Islet precursor cell (in vitro differentiated cells): ENCODE measurements at places on chromosomes 12 and 14.

DNA sequence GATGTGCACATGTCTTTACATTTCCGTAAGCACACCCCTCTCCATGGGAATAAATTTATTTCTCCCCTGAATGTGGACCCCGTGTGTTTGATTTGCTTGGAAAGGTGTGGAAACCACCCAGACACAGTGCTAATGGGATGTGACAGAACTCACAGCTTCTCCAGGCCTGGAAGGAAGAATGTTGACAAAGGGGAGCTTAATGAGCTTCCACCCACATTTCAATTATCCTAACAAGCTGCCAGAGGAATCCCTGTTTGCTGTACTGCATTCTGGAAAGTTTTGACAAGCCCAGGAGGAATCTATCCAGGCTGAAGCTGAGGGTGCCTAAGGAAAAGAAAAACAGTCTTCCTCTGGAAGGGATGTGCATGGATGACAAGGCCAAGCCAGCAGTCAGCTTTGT lies 51.2 kb upstream of the CCDC60 start:
- no peak for DNase-seq

DNA sequence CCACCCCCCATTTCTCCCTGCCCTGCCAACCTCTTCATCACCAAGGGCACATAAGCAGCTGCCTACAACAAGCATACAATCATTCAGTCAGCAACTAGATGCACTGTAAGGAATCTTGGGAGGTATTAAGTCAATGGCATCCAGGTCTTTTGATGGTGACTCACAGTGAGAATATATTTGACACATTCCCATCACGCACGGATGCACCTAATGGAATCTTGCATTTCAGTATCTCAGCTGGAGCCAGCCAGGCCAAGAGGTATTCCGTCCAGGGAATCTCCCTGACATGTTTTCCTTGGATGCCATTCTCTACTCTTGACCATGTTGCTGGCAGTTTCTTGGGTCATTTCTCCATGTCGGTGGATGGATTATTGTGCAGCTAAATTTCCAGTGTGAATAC lies 73.9 kb upstream of the CAPRIN2 start:
- no peak for DNase-seq

DNA sequence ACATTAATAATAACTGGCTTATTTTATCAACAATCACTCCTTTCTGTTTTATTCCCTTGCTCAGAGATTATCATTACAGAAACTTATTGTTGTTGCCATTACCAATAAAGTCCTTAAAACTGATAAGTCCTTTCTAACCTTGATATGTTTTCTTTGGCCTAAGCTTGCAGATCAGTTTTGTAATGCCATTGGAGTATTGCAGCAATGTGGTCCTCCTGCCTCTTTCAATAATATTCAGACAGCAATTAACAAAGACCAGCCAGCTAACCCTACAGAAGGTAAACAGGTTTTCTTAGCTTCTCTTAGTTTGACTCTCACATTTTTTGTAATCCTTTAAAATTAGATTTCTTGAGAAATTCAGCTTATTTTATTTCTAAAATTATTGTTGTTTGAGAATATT lies 3.9 kb downstream of the MED21 start:
- no peak for DNase-seq

- no peak for DNase-seq
These were observed 243.7 kb downstream of the PAX9 start for GRCh38 chr14:36905272-36905888.

DNA sequence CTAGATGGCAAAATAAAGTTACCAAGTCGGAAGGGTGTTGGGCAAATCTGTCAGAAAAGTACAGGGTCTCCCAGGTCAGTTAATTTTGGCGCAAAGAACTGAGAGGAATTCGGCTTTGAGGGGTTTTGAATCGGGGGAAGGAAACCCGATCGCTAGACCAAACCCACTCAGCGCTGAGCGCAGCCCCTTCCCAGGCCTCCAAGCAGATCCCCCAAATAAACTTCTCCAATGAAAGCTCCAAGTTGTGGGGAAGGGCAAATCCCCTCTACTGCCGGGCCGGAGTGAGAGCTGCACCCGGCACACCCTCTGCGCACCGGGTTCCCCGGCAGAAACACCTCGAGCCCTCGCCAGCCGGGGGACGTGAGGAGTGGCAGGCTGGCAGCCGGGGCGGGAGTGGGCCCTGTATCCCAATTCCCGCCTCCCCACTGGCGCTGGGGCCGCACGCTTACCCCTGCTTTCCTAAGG lies 441 bp downstream of the E2F7 start:
- DNase-seq: no peak

- peak; percentile 74 for DNase-seq
These were observed 149.5 kb downstream of the ETV6 start for GRCh38 chr12:11798856-11799501.

DNA sequence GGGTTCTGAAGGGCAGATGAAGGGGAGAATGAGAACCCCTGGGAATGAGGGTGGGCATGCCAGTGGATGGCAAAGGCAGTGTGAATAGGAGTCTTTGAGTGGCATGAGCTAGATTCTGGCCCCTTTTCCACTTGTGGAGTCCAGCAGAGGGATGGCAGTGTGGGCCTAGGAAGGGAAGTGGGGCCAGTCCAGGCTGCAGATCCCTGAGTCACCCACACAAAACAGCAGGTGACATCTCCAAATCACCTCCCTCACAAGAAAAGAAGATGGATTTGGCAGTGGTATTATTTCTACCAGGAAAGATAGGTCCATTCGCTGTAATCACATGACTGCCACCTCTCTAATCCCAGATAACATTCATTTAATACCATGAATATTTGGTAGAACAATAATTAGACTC lies 151.3 kb downstream of the TTC7B start:
- DNase-seq: no peak
